ENCODE measurements at places on chromosomes 12 and 14.

- no peak for DNase-seq
Observed at GRCh38 chr12:46657453-46658411, 168.1 kb downstream of the SLC38A4 start.

- DNase-seq = no peak
Observed at GRCh38 chr12:120175062-120175461, 19.5 kb downstream of the GCN1 start.

GRCh38 chr14:52399921-52400595 lies 85.9 kb downstream of the PTGER2 start:
- DNase-seq = no peak

- no peak for DNase-seq
Observed at GRCh38 chr12:92718483-92718990, 15.7 kb downstream of the PLEKHG7 start.

DNA sequence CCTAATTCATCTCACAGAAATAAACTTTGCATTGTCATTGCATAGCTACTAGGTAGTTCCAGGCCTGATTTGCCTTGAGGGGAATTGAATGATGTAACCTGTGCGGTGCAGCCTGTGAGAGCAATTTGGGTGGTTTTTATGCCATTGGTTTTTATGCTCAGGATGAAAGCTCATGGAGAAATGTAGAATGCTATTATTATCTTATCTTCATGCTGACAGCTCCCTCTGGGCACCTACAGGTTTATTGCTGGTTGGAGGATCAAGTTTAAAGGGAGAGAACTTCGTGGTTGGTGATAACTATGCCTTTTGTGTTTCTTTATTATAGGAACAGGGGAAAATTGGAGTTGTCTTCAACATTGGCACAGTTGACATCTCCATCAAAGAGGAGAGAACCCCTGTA lies 547.9 kb downstream of the DIO2 start:
- DNase-seq = no peak

GRCh38 chr12:120051535-120051934 lies 62.5 kb downstream of the BICDL1 start:
- DNase-seq = no peak

GRCh38 chr12:117818400-117818799 lies 150.4 kb downstream of the KSR2 start:
- no peak for DNase-seq

GRCh38 chr14:53032161-53032803 lies 81.4 kb upstream of the FERMT2 start:
- DNase-seq = no peak

GRCh38 chr12:47636908-47637780 lies 68.7 kb downstream of the RPAP3 start:
- peak; percentile 86 for DNase-seq

- no peak for DNase-seq
Observed at GRCh38 chr12:106303202-106303820, 778 bp downstream of the TCP11L2 start.

GRCh38 chr14:34398024-34398423 lies 64.0 kb downstream of the SPTSSA start:
- no peak for DNase-seq

- DNase-seq = no peak
Observed at GRCh38 chr12:20830456-20830855, 20.0 kb downstream of the SLCO1B3 start.

DNA sequence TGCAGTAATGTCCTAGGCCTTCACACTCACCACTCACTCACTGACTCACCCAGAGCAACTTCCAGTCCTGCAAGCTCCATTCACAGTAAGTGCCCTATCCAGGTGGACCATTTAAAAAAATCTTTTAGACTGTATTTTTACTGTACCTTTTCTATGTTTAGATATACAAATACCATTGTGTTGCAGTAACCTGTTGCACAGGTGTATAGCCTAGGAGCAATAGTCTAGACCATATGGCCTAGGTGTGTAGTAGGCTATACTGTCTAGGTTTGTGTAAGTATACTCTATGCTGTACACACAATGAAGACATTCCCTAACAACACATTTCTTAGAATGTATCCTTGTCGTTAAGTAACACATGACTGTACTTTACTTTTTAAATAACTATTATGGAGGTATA lies 17.2 kb downstream of the CYP46A1 start:
- DNase-seq = no peak

- DNase-seq = no peak
Observed at GRCh38 chr12:71130521-71131069, 27.2 kb downstream of the TSPAN8 start.

- no peak for DNase-seq
Observed at GRCh38 chr12:52382854-52383253, 2.6 kb downstream of the KRT84 start.

DNA sequence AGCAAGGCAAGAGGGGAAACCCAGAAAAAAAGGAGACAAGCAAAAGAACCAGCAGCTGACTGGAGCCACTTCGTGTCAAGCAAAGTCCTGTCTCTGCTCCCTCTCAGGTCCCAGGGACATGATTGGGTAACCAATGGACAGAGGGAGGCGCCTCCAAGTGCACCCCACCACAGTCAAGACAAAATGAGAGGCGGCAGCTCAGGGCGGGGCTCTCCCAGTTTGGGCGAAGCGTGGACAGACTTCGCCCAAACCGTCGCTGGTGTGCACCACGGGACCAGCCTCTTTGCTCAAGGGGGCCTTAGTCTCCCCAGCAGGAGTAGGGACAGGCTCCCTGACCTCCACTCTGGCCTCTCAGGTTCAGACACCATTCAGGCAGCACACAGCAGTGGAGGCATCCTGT lies 1.5 kb upstream of the BEGAIN start:
- DNase-seq = no peak

GRCh38 chr12:48022676-48023385 lies 18.6 kb upstream of the COL2A1 start:
- DNase-seq = no peak

GRCh38 chr14:76677534-76678145 lies 83.6 kb upstream of the VASH1 start:
- DNase-seq = no peak

DNA sequence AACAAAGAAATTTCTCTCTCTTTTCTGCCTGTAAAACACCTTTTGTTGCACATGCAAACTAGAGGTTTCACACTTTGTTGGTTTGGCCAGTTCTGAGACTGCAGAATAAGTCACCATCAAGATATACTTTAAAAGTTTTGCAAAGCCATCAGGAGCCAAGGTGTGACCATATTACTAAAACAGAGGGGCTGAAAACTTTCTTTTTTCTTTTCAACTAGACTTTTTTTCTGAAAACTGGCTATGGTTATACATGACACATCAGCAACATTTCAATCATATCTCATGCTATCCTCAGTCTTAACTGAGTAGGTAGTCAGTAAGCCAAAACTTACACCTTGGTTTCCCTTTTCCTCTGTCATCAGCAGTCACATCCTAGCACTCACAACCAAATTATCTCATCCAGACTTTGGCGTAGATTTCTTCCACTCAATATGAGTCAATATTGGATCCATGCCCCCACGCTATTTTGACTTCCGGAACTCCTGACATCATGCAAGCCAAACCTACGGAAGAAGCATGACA lies 4.1 kb upstream of the IFNG start:
- no peak for DNase-seq

DNA sequence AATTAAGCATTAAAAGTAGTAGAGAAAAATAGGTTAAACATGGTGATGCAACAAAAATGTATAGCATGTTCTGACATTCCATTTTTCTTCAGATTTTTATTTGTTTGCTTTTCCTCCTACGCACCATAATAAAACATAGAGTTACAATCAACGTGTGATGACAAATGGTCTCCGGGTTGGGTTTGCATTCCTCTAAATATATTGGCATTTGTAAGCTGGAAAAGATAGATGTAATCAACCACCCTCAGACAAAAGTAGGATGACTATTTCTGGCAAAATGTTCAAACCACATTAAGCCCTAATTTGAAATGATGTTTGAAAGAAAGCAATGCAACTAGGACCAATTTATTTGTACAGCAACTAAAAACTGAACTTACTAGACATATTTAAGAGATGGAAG lies 58.4 kb downstream of the SLC25A21 start:
- DNase-seq = no peak

DNA sequence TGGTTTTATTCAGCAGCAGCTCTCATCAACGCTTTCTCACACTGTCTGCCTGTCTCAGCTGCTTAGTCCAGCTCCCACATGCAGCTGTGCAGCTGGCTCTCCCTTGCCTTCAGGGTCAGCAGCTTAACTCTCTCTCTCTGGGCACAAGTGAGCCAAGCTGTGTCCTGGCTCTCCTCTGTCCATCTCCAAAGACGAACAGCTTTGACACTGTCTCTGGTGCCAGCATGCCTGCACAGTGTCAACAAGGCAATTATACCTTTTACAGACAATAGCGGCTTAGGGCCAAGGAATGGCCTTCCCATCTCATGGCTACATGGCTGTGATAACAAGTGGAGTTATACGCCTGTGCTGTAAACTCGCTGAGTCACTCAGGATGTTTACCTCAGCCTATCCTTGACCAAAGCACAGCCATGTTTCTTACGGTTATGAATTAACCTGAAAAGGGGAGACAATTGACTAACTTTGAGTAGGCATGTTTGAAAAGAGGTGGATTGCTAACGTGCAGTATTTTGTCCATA lies 38.4 kb upstream of the MANSC4 start:
- DNase-seq = no peak

GRCh38 chr14:26597071-26597588 lies 703 bp downstream of the NOVA1 start:
- peak; percentile 2 for DNase-seq

DNA sequence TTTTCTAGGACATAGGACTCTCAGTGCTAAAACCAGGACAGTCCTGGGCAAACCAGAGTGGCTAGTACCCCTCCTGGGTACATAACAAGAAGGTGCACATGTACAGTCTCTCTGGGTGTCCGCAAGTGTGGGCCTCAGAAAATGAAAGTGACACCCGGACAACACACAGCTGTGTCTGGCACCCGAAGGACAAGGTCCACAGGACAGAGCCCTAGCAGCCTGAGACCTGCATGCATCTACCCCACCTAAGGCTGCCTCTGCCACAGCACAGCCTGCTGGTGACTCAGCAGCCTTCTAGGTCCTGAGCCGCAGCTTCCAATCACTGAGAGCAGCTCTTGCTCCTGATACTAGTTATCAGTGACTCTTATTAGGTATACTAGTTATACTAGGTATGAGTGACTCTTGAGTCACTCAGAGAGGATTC lies 784.1 kb upstream of the TBX3 start:
- DNase-seq = no peak
